Activated naive CD4-positive, alpha-beta T cell (primary cell): ENCODE measurements at places on chromosomes 1 and 21.

DNA sequence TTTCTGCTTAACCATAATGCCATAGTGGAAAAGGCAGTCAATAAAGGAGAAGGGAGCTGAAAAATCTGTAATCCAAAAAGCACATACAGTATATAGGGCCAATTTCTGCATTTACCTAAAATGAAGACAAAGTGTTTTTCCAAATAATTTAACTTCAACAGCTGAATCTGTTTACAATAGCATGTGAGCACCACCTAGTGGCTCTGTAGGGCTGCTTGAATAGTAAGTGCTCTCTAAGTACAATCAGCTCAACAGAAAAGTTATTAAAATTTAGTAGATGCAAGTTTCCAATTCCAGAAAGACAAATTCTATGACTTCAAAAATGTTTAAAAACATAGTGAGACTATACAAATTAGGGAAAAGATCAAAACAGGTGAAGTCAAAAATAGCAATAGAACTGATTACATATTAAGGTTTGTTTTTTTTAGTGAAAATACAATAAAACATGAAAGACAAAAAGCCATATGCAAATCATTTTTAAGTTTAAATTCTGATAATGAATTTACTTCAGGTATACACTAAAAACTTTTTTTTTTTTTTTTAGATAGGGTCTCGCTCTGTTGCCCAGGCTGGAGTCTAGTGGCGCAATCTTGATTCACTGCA, 220.0 kb downstream of the SETD4 start:
- DNase-seq, result no peak

DNA sequence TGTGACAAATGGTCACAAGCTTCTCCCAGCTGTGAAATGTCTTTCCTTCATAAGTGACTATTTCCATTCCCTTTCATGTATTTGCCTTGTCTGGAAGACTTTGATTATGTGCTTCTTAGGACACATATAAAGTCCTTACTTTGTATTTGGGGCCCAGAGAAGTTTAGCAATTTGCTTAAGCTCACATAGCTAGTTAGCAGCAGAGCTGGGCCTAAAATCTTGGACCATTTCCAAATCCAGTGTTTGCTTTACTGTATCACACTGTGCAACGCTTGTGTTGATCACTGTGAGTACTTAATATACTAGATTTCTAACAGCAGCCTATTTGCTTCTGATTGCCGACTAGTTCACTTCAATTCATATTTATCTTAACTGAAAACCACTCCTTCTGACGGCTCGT, 2.2 kb upstream of the KCNA3 start:
- DNase-seq, result no peak

DNA sequence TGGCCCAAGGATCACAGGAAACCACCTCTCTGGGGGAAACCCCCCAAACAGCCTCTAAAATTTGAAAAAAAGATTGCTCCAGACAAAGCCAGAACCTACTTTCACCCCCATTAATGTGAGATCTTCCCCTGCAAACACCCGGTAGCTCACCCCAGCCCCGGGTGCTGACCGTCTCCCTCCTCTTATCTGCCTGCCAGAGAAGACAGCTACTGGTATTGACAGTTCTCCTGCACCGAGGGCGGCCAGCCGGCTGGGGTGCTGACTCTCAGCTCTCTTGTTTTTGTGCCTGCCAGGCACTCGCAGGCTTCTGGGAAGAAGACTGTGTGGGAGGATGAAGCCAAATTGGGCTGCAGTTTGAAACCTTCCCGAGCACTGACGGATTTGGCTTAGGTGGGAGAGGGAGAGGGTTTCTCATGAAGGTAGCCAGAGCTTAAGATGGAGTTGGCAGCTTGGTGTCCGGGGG, 48.2 kb downstream of the RASSF5 start:
- DNase-seq, result no peak

- no peak for DNase-seq
Observed at GRCh38 chr1:93905051-93905450, 4.2 kb downstream of the GCLM start.

DNA sequence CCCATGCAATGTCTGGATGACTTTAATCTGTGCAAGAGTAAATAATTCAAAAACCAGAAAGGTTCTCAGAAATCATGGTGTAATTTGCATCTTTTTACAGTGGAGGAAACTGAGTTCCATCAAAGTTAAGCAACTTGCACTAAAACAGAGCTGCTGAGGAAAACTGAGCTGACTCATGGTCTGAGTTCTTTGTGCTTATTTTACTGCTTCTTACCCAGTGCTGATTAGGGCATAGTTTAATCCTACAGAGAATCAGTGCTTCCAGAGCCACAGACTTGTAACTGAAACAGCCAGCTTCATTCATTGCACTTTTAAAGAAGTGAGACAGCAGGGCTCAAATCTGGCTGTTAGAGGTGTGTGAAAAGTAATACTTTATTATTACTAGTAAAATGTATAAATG, 10.9 kb upstream of the RWDD3 start:
- no peak for DNase-seq

DNA sequence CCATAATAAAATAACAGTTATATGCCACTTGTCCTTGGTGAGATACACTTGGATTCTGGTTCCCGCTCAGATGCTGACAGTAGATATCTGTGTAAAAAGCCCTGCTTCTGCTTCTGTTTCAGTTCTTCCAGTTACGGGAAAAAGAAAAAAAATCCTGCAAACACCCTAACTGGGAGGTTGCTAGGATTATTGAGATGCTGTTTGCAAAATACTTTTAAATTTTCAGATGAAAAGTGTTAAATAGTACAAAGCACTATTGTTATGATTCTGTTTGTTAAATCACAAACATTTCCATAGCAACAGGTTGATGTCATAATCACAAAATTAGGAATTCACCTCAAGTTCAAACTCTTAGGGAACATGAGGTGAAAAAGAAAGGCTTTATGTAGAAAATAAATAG, 232.3 kb downstream of the HMCN1 start:
- DNase-seq, result no peak

GRCh38 chr1:228753287-228753686, 18.0 kb downstream of the RHOU start:
- no peak for DNase-seq

GRCh38 chr21:28337315-28337714, 655.4 kb downstream of the LTN1 start:
- DNase-seq, result no peak

DNA sequence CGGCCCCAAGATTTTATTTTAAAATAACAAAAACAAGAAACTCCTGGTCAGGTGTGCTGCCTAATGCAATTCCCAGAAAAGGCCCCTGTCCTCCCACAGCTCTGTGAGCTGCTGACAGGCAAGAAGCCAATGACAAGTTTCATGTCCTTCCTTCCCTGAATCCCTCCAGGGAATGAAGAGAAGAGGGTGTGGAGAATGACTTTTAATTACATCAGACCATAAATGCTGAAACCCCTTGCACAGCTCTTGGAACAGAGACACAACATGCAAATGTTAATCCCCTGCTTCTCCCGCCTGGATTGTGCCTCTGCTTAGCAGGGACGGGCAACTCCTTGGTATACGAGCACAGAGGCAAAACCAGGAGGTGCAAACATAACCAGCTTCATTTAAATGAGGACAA, 228.1 kb upstream of the CAMK1G start:
- no peak for DNase-seq
